ENCODE measurements at places on chromosomes 2 and 18. TPM values are rescaled to one million over a fixed set of nuclear protein-coding genes. Genes with fewer than 3 reads are reported as not detected.

DNA sequence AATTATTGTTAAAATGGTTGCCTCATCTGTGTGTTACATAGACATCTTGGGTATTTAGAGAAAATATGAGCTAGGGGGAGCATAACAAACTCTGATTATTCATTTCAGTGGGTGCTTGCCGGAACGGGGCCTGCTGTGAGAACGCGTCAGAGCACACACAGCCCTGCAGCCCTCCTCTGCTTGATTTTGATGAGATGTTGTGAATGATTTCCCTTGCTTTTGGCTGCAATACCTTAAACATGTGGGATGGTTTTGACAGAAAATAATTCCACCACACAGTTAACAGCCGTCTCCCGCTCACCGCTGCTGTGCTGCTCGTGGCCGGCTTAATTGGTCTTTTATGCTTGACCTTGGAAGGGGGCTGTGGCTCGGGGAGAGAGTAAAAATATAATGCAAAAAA lies 49.9 kb upstream of the TXNDC2 start:
- DNase-seq = no peak

- no peak for DNase-seq
Measured at GRCh38 chr2:41483982-41484857, 563.6 kb upstream of the PKDCC start.

DNA sequence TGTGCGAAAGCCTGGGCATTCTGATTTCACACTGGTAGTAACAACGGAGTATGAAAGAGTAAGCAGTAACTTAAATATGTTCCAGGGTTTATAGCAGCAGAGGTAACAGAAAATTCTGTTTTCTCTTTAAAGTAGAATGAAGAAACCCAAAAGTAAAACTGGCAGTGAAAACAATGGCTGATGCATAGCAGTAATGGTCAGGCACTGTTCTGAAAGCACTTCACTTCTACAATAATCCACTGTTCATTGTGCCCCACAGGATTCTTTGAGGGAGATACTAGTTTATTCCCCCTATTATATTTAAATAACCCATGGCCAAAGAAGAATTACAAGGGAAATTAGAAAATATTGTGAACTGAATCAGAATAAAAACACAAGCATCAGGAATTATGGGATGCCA lies 9.3 kb upstream of the DNAJC10 start:
- DNase-seq = no peak

GRCh38 chr2:99695130-99695943 lies 205.5 kb upstream of the REV1 start:
- no peak for DNase-seq

- DNase-seq = no peak
Measured at GRCh38 chr2:164928101-164928673, 27.1 kb downstream of the SLC38A11 start.

GRCh38 chr2:227473122-227473461 lies 1.1 kb downstream of the AGFG1 start:
- DNase-seq = peak; percentile 17

DNA sequence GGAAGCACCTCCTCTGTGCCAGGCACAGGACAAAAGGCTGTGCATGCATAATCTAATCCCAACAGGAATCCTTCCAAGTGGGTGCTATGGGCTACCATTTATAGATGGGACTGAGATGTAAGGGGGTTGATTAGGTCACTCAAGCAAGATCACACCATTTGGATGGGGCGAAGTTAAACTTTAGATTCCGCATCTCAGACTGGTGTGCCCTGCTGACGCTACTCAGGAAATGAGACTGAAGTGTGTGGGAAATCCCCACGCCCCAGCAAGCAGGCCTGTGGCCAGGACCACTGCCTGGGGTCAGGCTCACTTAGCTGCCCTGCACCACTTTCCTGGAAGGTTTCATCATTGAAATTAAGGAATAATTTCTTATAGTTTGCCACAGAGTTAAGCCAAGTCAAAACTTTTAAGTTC lies 70.5 kb upstream of the PPP1CB start:
- DNase-seq = no peak

- DNase-seq = no peak
Measured at GRCh38 chr2:15307526-15307925, 253.6 kb downstream of the NBAS start.

DNA sequence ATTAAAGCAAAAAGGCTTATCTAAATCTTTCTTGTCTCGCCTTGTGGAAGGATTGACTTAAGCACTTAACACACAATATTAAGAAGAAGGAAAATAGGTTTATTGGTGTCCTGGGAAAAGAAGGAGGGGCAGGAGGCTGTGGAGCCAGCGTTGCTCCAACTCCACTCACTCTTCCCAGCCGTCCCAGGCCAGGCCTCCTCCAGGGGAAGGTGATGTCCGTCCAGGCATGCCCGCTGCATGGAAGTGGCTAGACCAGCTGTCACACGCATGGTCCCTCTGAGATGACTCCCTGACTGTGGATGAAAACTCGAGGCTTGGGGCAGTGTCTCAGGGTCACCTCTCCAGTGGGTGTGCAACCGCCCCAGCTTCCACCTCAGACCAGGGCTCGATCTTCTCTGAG lies 281.1 kb downstream of the GALR1 start:
- DNase-seq = no peak

The SCN9A gene
- 2.2 TPM for polyA plus RNA-seq

All from left kidney (tissue), 8 donors.